Foreskin keratinocyte (primary cell): ENCODE measurements at places on chromosomes 7 and 10. TPM values are rescaled to one million over a fixed set of nuclear protein-coding genes. Genes with fewer than 3 reads are reported as not detected.

Gene DPYSL4
- polyA plus RNA-seq, result 0.62 and 1.0 TPM in 2 replicates

Gene SCRN1
- 32.9 and 37.5 TPM in 2 replicates for polyA plus RNA-seq

Gene IGF2BP3
- 10.1 and 10.3 TPM in 2 replicates for polyA plus RNA-seq

Gene LDB3
- polyA plus RNA-seq, result not detected in 2 replicates

Gene CYP3A7
- not detected in 2 replicates for polyA plus RNA-seq

Gene MYOZ1
- 0.02 TPM in 1 of 2 replicates, not detected in the other for polyA plus RNA-seq

- DNase-seq, result peak; percentile 98
These were observed 26.5 kb downstream of the MRC1 start for GRCh38 chr10:17835688-17836087.

DNA sequence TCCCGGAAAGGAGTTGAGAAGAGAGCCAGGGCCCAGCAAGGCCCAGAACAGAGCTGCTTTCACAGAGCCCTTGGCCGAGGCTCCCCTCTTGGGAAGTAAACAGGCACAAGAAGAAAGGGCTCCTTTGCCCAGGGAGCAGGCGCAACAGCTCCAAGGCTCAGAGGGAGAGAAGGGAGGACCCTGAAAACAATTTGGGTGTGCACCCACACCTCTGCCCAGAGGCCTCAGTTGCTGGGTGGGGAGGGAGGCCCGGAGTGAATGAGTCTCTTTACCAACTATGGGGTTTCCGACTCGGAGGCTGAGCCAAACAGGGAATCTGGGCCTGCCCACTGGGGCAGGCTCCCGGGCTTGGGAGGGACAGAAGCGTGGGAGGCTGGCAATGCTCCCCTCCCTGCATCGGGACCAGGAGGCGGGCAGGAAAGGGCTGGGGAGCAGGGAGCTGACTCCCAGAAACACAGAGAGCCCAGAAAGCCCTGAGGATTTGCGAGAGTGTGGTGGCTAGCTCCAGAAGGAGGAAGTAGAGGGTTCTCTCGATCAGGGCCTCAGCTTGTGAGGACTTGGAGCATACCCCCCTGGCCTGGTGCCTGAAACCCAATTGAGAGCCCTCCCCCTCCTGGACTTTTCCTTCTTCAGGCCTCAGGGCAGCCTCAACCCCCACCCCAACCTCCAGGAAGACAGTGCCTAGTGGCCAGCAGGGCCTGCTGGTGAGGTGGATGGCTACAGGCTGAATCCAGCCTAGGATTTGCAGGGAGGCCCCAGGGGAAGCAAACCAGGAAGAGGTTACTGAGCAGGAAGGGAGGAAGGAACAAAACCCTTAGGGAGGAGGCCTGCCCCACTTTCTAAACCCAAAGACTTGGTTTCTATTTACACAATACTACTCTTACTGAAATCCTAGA, 6.2 kb downstream of the C10orf105 start:
- peak; percentile 63 for DNase-seq

- DNase-seq, result peak; percentile 96
These were observed 458.6 kb upstream of the KLF6 start for GRCh38 chr10:4243651-4244050.

- no peak for DNase-seq
These were observed 277.0 kb upstream of the COBL start for GRCh38 chr7:51593628-51594027.

DNA sequence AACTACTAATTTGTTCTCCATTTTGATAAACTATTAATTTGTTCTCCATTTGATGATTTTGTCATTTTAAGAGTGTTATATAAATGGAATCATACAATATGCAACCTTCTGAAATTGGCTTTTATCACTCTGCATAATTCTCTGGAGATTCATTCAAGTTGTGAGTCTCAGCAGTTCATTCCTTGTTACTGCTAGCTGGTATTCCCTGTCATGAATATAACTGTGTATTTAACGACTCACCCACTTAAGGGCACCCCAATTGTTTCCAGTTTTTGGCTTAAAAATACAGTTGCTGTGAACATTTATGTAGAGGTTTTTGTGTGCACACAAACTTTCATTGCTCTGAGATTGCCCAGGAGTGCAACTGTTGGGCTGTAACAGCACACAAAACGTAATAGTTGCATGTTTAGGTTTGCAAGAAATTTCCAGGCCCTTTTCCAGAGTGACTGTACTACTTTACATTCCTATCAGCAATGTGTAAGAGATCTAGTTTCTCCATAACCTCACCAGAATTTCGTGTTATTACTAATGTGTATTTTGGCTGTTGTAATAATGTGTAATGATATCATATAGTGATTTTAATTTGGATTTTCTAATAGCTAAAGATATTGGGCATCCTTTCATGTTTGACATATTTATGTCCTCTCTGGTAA, 153.2 kb upstream of the ADCY1 start:
- peak; percentile 11 for DNase-seq

DNA sequence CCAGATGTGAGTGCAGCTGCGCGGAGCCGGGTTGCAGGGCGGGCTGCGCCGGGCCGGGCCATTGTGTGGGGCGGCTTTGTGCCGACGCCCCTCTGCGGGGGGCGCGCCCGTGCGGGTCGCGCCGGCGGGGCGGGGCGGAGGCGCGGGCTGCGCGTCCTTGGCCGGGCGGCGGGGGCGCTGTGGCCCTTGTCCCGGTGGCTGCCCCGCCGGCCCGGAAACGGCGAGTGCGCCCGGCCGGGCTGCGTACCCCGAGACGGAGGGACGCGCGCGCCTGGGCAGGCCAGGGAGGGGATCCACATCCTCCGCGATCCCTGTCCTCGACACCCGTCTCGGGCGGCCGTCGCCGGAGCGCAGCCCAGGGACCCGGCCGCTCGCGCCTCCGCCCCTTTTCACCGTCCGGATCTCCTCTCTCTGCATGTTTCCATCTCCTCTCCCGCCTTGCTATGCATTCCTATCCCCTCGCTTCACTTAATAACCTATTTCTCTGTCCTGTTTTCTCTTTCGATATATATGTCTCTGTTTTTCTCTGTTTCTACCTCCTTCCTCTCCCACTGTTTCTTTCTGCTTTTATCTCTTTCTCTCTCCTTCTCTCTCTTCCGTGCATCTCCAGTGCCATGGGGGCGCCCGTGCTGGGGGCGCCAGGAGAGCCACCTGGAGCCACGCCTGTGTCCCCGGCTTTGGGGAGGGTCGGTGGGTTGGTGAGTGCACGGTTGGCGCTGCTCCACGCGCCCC, 765 bp downstream of the PFKFB3 start:
- no peak for DNase-seq

DNA sequence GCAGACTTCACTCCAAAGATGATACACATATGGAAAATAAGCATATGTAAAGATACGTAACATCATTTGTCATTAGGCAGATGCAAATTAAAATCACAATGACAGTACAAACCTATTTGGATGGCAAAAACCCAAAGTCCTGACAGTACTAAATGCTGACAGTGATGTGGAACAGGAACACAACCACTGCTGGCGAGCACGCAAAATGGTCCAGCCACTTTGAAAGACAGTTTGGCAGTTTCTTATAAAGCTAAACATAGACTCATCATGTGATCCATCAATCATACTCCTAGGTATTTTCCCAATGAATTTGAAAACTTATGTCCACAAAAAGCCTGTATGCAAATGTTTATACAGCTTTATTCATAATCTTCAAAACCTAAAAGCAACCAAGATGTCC, 200.7 kb downstream of the RAMP3 start:
- DNase-seq, result no peak

- DNase-seq, result no peak
These were observed 416.2 kb downstream of the EXOC4 start for GRCh38 chr7:133669061-133669455.

DNA sequence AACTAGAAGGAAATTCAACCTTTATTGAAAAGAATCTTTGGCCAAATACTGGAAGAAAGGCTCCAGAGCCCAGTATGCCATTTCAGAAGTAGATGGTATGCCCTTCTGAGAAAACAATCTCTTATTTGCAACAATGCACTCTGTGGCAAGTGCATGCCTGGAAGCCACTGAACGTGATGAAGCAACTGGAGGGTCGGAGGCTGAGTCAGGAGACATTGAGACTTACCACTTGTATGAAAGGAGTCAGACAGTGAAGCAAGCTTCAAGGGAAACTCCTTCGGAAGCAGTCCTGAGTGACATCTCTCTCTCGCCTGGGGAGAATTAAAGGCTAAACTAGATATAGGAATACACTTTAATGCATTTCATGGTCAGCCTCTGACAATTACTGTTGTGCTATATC, 353.7 kb downstream of the NRG3 start:
- DNase-seq, result no peak

GRCh38 chr7:18653381-18654155, 158.0 kb downstream of the HDAC9 start:
- no peak for DNase-seq
